ENCODE measurements at places on chromosomes 1 and 21. TPM values are rescaled to one million over a fixed set of nuclear protein-coding genes. Genes with fewer than 3 reads are reported as not detected.
A peak's percentile ranks its signal among the peaks of the same experiment; 100 is the strongest.

- no peak for DNase-seq
Measured at GRCh38 chr1:246018146-246018545, 488.9 kb downstream of the SMYD3 start.

DNA sequence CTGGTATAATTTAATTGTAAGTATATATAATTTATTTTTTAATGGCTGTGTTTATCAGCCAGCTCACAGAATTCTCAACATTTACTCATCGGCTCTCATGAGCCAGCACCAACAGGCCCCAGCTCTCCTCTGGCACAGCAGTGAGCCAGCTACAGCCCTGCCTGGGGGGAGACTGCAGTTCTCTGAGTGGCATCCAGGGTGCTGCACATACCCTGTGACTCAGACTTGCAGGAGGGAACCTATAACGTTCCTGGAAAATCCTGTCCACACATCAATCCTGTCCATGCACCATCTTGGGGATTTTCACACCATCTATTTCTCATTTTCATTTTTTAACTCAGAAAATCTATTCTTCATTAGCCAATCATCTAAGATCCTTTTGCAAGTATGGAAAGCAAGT, 36.5 kb downstream of the FHAD1 start:
- DNase-seq = no peak

- DNase-seq = no peak
Measured at GRCh38 chr1:19023787-19024186, 67.3 kb upstream of the IFFO2 start.

DNA sequence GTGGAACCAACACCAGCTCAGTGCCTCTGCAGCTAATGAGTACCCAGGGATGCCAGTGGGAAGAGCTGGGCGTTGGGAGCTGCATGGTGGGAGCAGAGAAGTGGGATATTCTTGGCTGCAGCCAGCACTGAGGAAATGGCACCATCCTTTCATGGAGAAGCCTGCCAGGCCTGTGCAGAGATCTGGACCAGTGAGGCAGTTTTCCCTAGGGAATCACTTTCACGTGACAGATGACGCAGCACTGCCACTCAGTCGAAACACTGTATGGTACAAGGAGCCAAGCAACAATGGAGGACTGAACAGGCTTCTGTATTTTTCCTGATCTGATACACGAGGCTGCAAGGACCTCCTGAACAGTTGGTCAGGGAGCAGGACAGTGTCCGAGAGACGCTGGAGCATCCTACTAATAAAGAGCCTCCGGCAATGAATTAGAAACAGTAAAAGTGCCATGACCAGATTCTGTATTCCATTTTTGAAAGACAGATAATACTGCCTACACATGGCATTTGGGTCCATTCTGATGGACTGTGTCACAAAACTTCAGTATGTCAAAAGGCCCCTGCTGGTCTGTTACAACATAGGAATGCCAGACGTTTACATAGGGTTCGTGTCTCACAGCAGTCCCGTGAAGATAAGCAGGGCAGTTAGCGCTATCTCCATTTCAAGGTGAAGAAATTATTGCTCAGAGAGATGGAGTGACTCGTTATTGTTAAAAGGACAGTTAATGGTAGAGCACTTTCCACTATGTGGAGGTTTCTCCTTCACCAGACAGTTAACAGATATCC, 44.0 kb upstream of the LMO4 start:
- no peak for DNase-seq

GRCh38 chr1:176949033-176949662, 215.4 kb downstream of the ASTN1 start:
- peak; percentile 66 for DNase-seq

S100A14 gene
- total RNA-seq = not detected

NPHS2 gene
- total RNA-seq = not detected

ADAMTSL4 gene
- 0.44 TPM for total RNA-seq

PERM1 gene
- total RNA-seq = not detected

GRCh38 chr1:111553196-111553595, 49.8 kb upstream of the ADORA3 start:
- no peak for DNase-seq

DNA sequence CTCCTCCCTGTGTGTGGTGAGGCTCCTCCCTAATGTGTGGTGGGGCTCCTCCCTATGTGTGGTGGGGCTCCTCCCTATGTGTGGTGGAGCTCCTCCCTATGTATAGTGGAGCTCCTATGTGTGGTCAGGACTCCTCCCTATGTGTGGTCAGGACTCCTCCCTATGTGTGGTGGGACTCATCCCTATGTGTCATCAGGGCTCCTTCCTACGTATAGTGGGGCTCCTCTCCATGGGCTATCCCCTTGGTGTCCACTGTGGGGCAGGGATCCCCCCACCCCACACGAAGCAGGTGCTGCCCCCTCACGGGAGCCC, 29.6 kb downstream of the PRSS38 start:
- no peak for DNase-seq

- no peak for DNase-seq
Measured at GRCh38 chr1:169538998-169539871, 47.0 kb downstream of the F5 start.

- no peak for DNase-seq
Measured at GRCh38 chr21:34999397-34999941, 49.6 kb downstream of the RUNX1 start.

TEKT2 gene
- 8.4 TPM for total RNA-seq

GTF2B gene
- total RNA-seq = 22.4 TPM

- peak; percentile 30 for DNase-seq
Measured at GRCh38 chr1:110337704-110338308, 1.4 kb upstream of the RBM15 start.

RGS8 gene
- 1.8 TPM for total RNA-seq

LCE3D gene
- not detected for total RNA-seq

DNA sequence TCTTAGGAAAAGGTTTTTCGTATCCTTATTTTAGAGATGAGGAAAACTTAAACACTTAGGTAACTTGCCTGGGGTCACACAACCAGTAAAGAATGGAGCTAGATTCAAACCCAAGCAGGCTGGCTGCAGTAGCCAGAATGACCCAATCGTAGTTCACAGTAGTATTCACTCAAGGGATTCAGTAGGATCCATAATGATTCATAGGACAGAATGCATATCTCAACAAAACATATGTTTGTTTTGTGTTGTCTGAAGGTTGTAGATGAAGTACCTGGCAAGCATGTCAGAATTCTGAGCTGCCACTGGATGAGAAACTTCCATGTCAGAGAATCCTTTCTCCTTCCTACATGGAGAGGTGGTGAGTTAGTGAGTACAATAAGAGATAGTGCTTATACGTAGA, 155.5 kb downstream of the C1orf21 start:
- no peak for DNase-seq

GRCh38 chr1:226634166-226634588, 85.6 kb downstream of the STUM start:
- DNase-seq = peak; percentile 82

- no peak for DNase-seq
Measured at GRCh38 chr1:172134087-172134731, 286.3 kb upstream of the C1orf105 start.

- DNase-seq = no peak
Measured at GRCh38 chr1:8197493-8198282, 120.2 kb upstream of the SLC45A1 start.

- no peak for DNase-seq
Measured at GRCh38 chr1:226526801-226527595, 21.6 kb upstream of the STUM start.

GRCh38 chr1:215529571-215529970, 37.5 kb upstream of the KCTD3 start:
- no peak for DNase-seq

OR4F29 gene
- not detected for total RNA-seq

GRCh38 chr1:33433509-33434362, 2.8 kb upstream of the PHC2 start:
- no peak for DNase-seq

DNA sequence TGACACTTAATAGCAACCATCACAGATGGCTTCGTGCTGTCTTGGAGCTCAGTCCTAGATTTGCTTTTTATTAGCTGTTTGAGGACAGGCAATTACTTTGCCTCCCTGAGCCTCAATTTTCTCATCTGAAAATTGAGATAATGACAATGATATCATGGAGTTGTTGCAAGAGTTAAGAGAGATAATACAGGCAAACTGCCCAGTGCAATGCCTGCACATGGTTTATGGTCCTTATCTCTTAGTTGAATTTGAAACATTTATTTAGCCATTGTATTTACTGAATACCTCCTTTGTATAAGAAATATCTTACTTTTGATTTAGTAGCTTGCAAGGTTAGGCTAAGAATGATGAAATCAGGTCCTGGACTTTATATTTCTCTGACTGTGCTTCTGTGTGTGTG, 17.7 kb downstream of the KCNA2 start:
- DNase-seq = no peak

PLXNA2 gene
- 37.7 TPM for total RNA-seq

ZC3H12A gene
- 3.6 TPM for total RNA-seq

GRCh38 chr21:28136656-28137255, 855.9 kb downstream of the LTN1 start:
- DNase-seq = no peak

DNA sequence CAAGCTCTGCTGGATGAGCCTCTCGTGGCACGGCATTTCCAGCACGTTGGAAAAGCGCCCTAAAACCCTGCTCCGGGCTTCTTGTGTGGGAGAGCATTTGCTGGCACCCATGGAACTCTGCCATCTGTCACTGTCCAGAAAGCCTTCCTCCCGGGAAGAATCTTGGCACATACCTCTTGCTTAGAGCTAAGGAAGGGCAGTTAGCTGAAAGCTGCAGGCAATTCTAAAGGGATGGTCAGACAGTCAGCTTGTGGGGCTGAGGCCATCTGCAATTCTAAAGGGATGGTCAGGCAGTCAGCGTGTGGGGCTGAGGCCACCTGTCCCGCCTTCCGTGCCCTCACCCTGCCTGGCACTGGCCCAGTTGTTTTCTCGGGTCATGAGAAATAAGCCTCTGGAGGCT, 139.0 kb upstream of the TMEM51 start:
- DNase-seq = no peak

LORICRIN gene
- total RNA-seq = not detected

DNA sequence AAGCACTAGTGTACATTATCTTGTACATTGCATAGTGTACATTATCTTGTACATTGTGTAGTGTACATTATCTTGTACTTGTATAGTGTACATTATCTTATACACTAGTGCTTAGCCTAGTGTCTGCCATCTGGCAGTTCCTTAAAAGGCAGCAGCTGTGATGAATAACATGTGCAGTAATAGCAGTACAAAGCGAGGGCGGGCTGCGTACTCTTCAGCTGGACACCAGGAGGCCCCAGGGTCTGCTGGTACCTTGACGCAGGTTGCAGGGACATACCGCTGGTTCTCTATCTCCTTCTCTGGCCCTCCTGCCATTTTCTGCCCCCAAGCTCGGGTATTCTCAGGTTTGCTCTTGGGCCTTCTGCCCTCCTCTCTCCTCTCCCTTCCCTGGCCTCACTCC, 149.6 kb downstream of the SEC16B start:
- no peak for DNase-seq

- DNase-seq = no peak
Measured at GRCh38 chr1:78339490-78339889, 151.3 kb upstream of the PTGFR start.

S100A1 gene
- total RNA-seq = not detected

SHISA4 gene
- total RNA-seq = 10.8 TPM

PKP1 gene
- total RNA-seq = not detected

DNA sequence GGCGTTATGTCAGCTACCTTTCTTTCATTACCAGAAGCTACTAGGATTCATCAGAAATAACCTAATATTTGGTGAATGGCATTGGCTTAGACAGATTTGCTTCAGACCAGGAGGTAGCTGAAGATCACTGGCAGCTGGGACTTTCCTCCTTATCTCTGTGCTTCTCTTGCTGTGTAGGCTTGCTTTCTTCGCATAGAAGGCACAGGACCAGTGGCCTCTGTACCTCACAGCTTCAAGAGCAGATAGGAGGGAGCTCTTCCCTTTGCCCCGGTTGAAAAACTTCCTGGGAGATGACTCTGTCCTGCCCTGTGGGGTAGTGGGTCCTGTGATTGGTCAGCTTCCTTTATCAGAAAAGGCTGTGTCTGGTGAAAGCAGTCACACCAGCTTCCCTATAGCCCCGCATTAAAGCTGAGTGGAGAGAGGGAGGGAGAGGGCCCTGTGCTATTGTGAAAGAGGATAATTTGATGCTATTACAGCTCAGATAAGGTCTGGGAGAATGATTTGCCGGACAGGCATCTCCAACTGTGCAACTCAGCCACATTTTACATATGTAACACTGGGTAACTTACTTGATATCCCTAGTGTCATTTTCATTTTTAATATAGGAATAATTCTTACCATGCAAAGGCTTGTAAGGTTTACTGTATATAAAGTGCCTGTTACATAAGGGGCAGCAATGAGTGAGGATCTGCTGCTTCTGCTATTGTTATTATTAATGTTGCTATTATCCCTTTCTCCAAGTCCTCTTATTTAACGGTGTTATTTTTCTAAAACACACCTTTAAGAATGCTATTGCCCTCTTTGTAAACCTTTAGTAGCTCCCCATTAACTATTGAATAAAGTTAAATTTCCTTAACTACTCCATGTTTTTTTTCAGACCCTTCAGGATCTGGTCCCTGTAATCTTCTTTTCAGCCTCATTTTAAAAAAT, 31.6 kb downstream of the OSBPL9 start:
- no peak for DNase-seq

DNA sequence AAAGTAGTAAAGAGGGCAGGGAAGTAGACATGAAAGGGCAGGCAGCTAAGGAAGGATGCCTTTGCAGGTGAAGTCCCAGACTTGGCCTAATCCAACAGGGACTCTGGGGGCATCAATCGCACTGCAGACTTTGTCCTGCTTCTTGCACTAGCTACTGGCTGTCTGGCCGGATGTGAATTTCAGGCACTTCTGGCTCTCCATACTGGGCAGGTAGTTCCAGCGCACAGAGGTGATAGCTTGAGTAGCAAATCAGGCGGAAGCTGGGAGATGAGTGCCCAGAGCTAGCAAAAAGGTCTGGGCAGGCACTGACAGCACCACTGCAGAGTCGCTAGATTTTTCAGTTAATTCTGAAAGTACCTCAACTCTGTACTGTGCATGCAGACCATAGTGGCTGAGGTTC, 997 bp downstream of the RSPH1 start:
- no peak for DNase-seq

DNA sequence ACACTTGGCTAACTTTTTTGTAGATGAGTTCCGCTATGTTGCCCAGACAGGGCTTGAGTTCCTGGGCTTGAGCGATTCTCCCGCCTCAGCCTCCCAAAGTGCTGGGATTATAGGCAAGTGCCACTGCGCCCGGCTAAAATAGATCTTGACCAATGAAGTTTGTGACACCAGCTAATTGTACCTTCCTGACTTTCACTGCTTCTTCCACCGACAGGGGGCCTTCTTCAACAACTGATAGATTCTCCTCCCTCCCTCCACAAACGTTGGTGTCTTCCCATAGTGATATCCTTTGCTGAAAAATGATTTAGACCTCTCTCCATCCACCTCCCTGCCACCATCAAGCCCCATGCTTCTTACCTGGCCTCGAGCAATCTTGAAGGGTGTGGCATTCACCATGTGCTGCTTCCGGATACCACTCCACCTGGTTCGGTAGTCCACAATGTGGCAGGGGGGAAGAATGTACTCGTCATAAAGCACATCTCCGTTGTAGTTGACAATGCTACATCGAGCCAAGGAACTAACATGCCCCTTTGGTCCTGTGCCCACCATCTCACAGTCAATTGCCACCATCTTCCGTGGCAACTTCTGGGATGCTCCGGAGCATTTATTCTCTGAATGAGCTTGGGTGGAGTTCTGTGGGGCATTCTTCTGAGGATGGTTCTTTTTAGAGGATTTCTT, 1.6 kb upstream of the METTL25B start:
- peak; percentile 61 for DNase-seq

All from neural crest cell (in vitro differentiated cells).